Urothelium cell line (cell line): ENCODE measurements at places on chromosomes 7 and 10.

DNA sequence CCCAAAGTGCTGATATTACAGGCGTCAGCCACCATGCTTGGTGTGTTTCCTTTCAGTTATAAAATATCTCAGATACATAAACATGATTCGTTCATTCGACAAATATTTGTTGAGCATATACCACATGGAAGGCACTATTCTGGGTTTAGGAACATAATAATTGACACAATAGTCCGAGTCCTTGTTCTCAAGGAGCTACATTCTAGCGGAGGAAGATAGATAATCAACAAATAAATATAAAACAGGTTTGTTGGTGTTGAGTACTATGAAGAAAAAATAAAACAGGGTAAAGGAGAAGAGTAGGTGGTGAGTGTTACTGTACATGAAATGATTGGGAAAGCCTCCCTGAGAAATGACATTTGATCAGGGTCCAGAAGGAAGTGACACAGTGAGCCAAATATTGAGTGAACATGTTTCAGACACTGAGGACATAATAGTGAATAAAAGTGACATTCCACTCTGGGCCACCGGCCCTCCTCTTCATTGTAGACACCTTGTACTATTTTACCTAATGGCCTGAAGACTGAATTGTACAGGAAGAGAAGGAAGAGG, 6.9 kb upstream of the HILPDA start:
- DNase-seq: no peak

DNA sequence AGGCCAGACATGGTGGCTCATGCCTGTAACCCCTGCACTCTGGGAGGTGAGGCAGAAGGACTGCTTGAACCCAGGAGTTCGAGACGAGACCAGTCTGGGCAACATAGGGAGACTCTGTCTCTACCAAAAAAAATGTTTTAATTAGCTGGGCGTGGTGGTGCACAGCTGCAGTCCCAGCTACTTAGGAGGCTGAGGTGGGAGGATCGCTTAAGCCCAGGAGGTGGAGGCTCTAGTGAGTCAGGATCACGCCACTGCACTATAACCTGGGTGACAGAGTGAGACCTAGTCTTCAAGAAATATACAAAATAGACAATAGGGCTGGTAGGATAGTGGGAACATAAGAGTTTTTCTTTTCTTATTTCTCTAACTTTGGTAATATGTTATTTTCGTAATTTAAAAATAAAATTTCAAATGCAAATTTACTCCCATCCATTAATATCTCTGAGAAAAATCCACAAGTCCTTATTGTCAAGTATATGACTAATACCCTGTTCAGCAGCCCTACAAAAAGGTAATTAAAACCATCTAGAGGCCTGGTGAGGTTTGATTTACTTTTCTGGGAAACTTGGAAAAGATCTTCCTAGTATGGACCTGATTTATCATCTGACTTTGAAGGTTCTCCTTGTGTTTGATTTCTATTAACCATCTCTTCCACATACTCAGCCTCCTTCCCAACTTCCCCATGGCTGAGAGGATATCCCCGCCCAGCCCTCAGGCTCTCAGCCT, 50.0 kb downstream of the CREB3L2 start:
- no peak for DNase-seq

GRCh38 chr10:74589226-74589673, 237.2 kb upstream of the KAT6B start:
- peak; percentile 84 for DNase-seq

DNA sequence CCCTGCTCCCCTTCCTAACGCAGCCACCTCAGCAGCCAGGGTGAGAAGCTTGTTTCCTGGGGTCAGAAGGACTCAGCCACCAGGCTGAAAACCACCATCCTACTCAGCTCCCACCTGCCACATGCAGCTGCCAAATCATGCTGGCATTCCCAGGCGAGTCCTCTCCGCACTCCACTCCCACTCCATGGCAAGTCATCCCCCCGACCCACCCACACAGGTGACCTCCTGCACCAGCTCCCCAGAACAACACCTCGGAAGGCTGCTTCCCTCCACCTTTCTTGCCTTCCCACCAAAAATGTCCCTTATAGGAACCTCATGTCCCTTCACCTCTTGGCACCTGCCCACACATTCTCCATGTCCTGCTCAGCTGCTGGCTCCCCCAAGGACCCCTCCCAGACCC, 4.6 kb downstream of the PDAP1 start:
- no peak for DNase-seq

DNA sequence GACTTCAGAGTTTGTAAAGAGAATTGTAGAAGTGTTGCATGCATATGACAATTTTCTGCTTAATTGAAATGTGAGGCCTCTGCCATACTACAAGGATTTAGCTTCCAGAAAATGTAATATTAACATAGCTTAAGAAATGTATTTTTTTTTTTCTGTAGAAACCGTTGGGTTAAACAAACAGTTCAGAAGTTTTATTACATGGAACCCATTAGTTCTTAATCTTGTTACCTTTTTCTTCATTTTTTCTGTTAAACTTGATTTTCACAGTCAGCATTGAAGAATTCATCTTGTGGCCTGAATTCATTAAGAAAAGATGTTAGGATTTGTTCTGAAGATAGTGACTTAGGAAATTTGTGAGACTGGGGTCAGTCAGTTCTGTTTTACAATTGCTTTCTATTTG, 4.9 kb downstream of the PTEN start:
- no peak for DNase-seq

GRCh38 chr10:97062456-97062855, 123.3 kb downstream of the SLIT1 start:
- no peak for DNase-seq

- no peak for DNase-seq
Observed at GRCh38 chr10:75859141-75859540, 427.7 kb downstream of the LRMDA start.

- no peak for DNase-seq
Observed at GRCh38 chr7:120785095-120785494, 72.8 kb downstream of the TSPAN12 start.

GRCh38 chr7:77407906-77408305, 8.2 kb downstream of the GSAP start:
- no peak for DNase-seq

GRCh38 chr10:103519798-103520197, 26.3 kb downstream of the NEURL1 start:
- DNase-seq: no peak

GRCh38 chr10:12401466-12401865, 52.1 kb downstream of the CAMK1D start:
- DNase-seq: no peak

DNA sequence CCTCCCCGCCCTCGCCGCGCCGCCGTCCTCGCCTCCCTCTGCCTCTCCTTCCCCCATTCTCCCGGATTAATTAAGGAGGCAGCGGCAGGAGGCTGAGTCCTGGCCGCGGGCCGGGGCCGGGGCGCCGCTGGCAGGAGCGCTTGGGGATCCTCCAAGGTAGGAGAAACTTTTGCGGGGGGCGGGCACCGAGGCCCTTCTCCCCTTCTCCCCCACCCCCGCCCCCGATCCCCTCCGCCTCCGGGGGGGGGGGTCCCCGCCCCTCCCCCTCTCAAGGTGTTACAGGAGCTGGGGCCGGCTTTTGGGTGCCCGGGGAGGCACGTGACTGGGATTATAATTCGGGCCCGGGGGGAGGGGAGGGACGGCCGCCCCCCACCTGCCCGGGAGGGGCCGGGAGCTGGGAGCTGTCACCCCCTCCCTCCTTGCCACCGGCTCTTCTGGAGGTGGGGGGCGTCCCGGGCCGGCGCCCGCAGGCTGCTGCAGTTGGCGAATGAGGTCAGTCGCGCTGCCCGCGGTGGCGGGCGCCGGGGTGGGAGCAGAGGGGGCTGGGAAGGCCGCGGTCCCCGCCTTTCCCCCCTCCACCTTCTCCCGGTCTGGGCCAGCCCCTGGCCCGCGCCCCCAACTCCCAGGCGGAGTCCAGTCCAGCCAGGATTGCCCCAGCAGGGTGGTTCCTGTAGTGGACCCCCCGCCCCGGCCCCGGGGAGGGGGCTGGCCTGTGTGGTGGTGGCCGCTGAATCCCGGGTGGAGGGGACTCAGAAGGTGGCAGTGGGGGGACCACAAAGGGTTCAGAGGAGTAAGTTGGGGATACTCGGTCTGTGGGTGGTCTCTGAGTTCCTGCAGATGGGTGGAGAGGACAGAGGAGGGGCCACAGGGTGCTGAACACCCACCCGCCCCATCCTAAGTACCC, 567 bp downstream of the GTF2IRD1 start:
- peak; percentile 29 for DNase-seq

DNA sequence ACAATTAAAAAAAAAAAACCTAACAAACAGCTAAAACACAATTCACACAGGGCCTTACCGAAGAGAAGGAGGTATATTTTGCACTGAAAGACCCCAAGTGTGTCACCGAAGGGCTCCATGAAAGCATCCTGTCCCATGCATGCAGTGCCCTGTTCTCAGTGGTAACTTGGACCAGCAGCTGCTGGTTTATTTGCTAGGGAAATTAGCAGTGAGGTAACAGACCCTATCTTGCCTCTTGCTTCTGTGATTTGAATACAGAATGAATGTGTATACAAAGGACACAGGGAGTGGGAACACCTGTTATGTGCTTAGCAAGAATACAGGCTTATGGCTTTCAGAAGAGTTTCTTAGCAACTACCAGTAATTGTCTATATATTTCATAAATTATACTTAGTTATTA, at the start of gene HEPACAM2:
Gene HEPACAM2, minus strand, starts transcription at position 160 of the 400 bp plus-strand sequence.
- no peak for DNase-seq

- DNase-seq: no peak
Observed at GRCh38 chr7:90966346-90966745, 297.9 kb upstream of the FZD1 start.

DNA sequence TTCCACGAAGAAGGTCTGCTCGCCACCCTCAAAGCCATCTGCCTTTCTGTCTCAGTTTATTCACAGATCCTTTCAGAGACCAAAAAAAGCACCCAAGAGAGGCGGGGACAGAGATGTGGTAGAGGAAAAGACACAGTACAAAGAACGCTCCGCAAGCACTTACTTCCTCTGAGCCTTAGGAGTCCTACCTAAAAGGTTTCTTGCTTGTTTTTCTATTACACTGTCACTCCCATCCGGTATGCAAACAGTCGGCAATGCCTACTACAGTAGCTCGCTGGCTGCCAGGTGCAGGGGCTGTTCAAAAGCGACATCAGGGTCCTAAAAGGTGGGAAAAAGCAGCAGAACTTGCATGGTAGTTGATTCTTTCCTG, 816 bp downstream of the TECPR1 start:
- no peak for DNase-seq

- no peak for DNase-seq
Observed at GRCh38 chr10:11237571-11237970, 219.9 kb downstream of the CELF2 start.

GRCh38 chr10:44935201-44935965, 24.2 kb upstream of the RASSF4 start:
- DNase-seq: peak; percentile 81

GRCh38 chr10:34151481-34151880, 663.6 kb downstream of the PARD3 start:
- DNase-seq: no peak

DNA sequence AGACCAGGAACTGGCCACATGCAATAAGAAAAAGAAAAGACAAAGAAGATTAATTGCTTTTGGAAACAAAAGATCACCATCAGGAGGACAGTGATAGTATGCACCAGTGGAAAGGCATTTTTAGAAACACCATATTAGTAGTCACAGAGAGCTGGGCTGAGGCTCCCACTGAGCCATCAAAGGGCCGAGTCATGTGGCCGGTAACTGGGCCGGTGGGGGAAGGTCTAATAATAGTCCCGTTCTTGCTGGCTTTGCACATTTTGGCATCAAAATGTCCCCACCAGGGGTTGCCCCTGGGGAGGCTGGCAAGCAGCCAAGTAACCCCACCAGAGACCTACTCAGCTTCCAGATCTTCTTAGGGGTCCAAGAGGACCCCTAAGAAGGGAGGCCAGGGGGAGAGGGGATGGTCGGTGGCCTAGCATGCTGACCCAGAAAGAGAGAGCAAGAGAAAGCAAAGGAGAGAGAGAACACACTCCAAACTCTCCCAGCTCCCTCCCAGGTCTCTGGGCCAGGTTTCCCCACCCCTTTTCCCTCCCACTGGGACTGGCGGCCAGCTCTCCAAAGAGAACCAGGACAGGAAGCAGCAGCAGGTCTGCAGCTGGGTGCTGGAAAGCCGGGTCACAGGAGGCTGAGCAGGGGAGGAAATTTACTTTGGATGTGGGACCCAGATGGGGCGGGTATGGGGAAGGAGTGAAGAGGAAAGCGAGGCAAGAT, 70.2 kb upstream of the FGFR2 start:
- DNase-seq: peak; percentile 46

- DNase-seq: no peak
Observed at GRCh38 chr7:130364451-130364850, 15.8 kb upstream of the CPA1 start.

- no peak for DNase-seq
Observed at GRCh38 chr7:55438085-55438756, 73.1 kb downstream of the LANCL2 start.

DNA sequence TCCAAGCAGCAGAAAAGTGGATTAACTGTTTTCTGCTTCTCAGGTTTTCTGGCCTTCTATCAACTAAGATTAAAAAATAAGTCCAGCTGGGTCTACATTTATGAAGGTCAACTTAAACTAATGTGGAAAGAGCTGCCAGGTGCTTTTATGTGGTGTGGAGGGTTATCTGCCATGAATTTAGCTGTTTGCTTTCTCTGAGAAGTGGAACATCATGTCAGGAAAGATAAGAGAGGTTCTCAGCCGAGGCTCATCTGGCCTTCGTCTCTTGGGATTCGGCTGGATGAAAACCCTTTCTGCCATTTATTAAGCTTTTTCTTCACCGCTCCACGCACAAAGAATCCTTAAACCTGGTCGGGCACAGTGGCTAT, 5.5 kb downstream of the PTPRN2 start:
- DNase-seq: no peak

DNA sequence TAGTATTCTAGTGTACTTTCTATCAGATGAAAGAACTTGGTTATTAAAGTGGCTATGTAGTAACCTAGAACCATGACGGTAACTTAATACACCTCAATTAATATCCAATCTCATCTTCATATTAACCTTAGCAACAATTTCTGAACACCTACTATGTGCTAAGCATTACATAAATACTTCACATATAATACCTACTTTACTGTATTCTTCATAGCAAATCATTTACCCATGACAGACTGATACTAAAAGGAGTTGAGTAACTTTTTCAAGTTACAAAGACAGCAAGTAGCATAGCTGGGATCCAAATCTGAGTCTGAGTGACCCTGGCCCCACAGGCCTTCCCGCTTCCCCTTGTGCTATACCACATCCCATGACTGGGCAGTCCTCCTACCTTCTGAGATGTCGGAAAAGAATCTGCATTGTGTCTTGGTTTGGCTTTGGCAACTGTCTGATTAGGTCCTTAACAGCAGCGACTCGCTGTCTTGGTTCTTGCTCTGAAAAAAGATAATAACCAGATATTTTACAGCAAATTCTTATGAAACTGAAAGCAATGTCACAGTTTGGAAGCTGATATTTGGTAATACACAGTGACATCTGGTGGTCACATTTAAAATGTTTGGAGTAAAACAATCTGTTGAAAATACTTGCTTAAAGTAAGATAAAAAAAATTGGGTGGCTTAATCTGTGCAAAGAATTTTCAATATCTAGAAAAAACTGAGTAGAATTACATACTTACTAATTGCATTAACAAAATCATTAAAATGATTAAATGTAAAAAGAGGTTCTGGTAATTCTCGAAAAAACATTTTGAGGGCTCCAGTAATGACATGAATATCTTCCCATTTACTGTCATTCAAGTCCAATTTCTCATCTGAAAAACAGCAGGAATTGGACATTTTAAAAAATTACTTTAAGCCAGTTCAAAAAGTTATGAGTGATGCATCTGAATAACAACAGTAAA, 120.1 kb downstream of the ARHGAP12 start:
- peak; percentile 12 for DNase-seq

GRCh38 chr10:78408671-78409472, 375.2 kb downstream of the RPS24 start:
- no peak for DNase-seq
